ENCODE measurements at places on chromosomes 4 and X.

- no peak for DNase-seq
Measured at GRCh38 chr4:142443469-142443868, 402.6 kb downstream of the INPP4B start.

- DNase-seq, result no peak
Measured at GRCh38 chrX:129323115-129323514, 200.2 kb downstream of the SMARCA1 start.

DNA sequence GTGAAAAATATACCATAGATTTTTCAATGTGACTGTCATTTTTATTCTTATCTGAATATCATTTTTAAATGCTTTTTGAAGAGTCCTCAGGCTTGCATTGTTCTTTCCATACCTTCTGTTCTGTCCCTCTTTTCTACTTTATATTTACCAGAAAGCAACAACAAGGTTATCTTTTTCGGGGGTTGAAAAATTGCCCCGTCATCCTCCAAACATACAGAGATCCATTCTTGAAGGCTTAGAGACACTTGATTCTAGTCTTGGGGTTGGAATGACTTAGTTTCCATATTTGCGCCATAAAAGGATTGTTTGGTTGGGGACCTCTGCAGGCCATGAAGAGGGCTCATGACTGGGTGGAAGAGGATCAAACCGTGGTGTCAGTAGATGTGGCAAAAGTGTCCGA lies 63.5 kb downstream of the FAM114A1 start:
- no peak for DNase-seq

DNA sequence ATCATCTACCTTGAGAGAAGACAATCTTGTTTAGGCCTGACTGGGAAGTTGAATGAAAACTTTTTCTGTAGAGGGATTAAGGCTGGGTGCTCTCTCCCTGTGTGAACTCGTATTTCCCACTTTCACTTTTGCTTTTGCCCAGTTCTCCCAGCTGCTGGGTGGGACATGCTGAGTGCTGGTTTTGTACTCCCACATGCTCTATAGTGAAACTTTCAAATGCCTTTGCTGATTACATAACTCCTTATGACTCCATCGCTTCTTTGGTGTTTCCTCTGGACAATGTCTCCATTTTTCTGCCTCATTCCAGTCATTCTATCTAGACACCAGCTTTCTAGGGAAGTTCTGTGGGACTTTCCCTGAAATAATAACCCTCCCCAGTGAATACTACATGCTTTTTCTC lies 100.5 kb downstream of the CLNK start:
- DNase-seq, result peak; percentile 87

DNA sequence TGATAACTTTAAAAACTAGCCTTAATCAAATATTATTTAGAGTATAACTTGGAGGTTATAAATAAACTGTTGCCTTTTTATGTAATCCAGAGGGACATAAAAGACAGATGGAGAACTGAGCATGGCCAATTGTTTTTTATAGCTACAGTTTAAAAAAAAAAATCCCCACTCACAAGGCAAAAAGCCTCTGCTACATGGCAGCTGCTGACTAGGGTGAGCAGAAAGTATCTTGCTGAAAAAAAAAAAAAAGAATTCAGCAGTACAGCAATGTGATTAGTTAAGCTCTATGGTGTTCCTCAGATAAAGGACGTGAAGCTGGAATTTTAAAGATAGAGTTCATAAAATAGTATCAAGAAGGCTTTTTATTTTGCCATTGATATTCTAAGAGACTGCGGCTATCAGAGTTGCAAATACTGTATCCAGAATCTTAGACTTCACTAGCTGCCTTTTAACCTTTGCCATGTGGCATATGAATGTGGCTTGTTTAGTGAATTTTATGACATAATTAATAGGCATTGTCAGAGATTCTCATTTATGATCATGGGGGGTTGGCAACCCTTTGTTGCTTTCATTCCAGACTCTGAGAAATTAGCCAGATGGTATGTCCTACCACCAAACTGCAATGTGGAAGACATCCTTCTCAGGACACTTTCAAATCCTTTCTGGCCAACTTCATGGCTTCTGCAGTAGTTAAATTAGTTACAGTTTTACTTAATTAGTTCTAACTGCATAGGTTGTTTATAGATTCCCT lies 498.0 kb downstream of the STPG2 start:
- DNase-seq, result no peak

DNA sequence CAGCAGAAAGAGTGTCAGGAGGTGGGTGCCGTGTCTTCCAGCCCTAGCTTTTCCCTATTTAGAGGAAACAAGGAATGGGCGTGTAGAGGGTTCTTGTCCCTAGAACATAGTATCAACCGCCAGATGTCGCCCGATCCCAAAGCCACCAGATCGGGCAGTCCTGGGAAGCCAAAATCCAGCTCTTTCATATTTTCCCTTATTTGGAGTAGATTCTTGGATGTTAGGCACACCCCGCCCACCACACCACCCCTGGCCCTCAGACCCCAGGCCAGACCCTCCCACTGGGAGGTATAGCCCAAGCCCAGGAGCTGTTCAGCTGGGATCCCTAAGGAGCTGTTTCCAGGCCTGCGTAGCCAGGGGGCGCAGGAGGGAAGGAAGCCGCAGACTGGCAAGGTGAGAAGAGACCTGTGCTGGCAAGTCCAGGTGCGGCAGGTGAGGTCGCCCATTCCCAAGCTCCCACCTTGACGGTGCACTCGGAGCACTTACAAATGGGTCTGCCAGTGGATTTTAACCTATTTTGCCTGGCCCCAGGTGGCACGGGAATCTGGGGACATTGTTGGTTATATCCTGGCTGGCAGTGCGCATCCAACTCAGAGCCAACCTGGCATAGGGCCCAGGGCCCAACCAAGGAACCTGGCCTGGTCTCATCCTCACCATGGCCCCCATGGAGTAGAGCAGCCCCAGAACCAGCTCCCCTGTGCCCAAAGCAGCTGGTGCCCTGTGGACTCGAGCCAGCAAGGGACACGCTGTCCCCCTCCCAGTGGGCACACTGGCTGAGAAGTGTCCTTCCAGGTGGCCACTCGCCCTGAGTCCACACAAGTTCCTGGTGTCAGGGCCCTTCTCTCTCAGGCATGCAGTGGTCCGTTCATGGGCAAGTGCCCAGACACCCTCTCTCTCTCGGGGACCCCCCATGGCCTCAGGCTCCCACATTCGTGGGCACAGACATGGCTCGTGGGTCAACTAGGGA lies 811 bp downstream of the FLNA start:
- DNase-seq, result peak; percentile 64

- DNase-seq, result no peak
Measured at GRCh38 chr4:74535512-74535911, 90.6 kb downstream of the AREG start.

GRCh38 chrX:151393514-151393913 lies 3.5 kb upstream of the VMA21 start:
- DNase-seq, result no peak

DNA sequence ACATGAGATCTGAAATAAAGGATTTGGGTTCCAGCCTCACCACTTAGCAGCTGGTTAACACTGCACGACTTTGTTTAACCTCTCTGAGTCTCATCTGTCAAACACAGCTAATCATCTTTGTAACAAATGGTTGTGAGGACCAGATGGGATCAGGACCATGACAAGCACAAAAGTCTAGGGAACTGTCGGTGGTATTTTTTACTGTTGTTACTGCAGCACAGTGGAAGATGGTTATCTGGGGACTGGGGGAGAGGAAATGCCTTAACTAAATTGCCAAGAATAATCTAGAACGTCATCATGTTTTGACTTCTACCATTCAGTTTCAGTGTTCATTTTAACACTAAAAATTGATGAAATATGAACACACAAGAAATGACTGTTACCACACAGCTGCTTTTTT lies 99.5 kb downstream of the ADGRA3 start:
- DNase-seq, result peak; percentile 3

DNA sequence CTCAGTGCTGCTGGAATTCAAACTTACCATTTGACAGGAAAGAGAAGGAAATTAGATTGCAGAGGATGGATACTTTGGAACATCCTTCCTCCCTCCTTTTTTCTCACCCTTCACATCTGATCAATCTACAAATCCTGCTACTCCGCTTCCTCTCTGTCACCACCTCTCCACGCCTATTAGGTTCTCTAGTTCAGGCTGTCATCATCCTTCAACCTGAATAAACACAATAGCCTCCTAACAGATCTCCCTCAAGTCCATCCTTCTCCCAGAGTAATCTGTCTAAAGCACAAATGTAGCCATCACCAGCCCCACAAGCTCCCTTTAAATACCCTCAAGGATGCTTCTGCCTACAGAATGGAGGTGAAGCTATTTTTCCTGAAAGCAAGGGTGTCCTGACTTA lies 20.0 kb upstream of the SLAIN2 start:
- DNase-seq, result no peak

GRCh38 chr4:55269995-55270394 lies 76.0 kb upstream of the SRD5A3 start:
- DNase-seq, result no peak

DNA sequence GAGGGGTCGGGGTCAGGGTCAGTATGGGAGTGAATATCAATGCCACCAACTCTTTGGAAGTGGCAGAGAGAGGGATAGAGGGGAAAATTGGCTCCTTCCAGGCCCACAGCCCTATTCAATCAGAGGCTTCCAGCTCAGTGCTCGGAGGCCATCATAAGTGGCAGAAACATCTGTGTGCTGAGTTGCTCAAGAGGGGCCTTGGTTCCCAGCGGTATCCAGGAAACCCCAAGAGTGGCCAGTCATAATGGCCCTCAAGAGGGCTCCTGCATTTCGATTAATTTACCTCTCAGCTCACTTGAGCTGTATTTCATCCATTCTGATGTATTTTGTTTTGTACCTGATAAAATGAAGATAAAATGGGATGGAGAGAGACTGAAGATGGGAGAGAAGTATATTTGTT lies 154.3 kb upstream of the EOLA2 start:
- DNase-seq, result no peak

GRCh38 chr4:118586357-118586790 lies 98.8 kb upstream of the METTL14 start:
- peak; percentile 15 for DNase-seq

DNA sequence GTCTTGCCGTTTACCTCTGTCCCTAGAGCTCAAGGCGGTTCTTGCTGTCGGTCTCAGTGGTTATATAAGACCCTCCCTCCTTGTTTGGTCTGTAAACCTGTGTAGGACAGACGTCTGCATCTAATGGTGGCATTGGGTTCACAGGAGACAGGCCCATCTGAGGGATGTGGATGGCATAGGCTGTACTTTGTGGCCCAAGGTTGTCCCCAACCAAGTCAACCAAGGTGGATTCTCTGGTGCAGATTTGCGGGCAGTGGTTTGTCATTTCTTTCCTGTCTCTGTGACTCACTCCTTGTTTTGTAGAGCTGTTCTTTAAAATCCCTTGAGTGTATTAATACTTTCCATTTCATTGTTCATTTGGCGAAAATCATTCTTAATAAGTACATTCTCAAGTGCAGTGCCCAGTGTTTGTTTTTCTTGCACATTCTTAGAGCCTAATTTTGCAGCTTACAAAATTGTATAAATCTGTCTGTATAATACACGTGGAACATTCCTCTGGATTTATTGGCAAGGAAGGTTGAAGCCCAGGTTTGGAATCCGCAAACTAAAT lies 68.0 kb upstream of the TLR2 start:
- DNase-seq, result no peak

- DNase-seq, result no peak
Measured at GRCh38 chr4:8330821-8331574, 61.4 kb downstream of the HTRA3 start.

DNA sequence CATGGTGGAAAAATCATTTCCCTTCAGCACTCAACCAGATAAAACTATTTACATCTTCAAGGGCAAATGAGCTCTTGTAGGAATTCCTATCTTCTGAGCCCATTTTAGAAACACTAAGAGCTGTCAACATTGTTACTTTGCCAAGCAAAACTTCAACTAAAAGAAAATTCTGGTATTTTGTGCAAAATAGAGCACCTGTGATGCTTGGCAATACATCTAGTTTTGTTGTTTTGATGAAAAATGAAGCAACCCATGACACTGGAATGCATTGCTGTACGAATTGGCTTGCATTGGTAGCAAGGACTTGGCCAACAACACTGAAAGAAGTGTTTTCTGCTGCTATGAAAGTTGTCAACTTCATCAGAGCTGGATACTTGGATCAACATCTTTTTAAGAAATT lies 194.4 kb downstream of the COX18 start:
- DNase-seq, result no peak

- no peak for DNase-seq
Measured at GRCh38 chrX:95291561-95291960, 1393.1 kb upstream of the DIAPH2 start.

- DNase-seq, result peak; percentile 27
Measured at GRCh38 chrX:129678614-129679195, 23.9 kb upstream of the APLN start.

GRCh38 chrX:114611018-114611619 lies 27.2 kb downstream of the HTR2C start:
- DNase-seq, result peak; percentile 42

DNA sequence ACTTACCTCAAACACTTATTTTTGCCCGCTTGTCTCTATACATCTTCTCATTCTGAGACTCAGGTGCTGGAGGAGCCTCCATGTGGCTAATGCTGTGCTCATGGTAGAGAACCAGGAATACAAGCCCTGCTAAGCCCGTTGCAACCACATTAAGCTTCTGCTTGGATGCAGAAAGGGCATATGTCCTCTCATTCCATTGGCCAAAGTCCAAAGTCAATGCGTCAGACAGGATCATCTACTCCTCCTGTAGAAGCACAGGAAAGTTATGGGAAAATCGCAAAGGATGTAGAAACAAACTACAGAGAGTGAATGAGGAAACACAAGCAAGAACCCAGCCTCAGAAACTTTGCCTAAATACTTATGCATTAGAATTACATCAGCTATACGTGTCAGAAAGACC lies 124.5 kb upstream of the AGA start:
- no peak for DNase-seq

- no peak for DNase-seq
Measured at GRCh38 chrX:47215291-47215900, 3.1 kb upstream of the CDK16 start.

- no peak for DNase-seq
Measured at GRCh38 chrX:106436691-106437090, 175.1 kb upstream of the RADX start.

GRCh38 chrX:47560179-47560933 lies 649 bp upstream of the ARAF start:
- no peak for DNase-seq

DNA sequence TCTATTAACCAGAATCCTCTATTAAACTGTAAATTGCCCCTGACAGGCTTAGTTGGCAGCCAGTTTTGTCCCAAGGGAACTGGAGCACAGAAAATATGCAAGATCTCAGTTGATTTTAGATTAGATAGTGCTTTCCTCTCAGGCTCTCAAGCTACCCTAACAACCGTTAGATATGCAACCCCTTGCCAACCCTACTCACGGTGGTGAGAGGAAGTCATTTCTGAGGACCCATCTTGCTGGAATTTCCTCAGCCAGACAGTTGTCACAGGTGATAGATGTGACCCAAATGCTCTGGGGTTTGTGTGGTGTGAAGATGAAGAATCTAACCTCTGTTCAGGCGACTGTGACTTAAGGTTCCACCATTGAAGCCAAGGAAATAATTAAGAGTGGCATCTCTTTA lies 447.1 kb downstream of the MID1IP1 start:
- DNase-seq, result no peak

DNA sequence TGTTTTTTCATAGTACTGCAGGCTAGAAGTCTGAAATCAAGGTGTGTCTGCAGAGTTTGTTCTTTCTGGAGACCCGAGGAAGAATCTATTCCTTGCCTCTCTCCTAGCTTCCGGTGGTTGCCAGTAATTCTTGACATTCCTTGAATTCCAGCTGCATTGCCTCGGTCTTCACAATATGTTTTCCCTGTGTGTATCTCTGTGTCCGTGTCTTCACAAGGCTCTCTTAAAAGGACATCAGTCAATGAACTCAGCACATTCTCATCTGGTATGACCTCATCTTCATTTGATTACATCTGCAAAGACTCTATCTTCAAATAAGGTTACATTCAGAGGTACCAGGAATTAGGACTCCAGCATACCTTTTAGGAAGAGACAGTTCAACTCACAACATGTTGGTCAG lies 163.4 kb downstream of the BANK1 start:
- DNase-seq, result peak; percentile 47
